GM18507 (cell line): ENCODE measurements at places on chromosomes 2 and 18.

GRCh38 chr2:197847651-197848401 lies 43.4 kb downstream of the PLCL1 start:
- DNase-seq, result no peak

DNA sequence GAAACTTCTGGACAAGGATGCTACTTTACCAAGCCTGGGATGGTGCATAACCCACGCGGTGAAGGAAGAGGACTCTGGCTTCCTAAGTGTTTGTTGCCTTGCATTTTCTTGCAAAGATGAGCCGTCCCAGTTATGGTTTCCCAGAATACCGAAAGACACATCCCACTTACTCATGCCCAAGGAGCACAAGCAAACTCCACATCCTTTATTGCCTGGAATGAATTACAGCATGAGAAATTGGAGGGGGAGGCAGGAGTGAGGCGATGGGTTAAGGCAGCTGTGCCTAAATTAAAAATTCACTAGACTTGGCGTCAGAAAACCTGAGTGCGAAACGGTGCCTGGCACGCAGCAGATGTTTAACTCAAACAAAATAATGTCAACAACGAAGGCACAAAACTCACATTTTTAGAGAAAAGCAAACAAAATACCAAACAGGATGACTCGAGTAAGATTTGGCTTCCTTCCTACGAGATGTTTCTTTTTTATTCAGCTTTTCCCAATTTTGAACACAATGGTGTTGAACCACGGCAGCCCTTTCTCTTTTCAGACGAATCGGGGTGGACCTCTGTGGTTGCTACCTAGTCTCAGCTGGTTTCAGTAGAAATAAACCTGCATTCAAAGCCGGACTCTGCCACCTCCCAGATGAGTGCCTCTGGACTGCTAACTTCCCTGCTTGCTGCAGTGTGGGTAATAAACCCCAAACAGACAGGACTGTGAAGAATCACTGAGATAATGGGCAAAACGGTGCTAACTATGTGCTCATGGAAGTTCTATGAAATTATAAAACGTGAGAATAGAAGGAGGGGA lies 100.3 kb upstream of the NCK2 start:
- DNase-seq, result no peak

DNA sequence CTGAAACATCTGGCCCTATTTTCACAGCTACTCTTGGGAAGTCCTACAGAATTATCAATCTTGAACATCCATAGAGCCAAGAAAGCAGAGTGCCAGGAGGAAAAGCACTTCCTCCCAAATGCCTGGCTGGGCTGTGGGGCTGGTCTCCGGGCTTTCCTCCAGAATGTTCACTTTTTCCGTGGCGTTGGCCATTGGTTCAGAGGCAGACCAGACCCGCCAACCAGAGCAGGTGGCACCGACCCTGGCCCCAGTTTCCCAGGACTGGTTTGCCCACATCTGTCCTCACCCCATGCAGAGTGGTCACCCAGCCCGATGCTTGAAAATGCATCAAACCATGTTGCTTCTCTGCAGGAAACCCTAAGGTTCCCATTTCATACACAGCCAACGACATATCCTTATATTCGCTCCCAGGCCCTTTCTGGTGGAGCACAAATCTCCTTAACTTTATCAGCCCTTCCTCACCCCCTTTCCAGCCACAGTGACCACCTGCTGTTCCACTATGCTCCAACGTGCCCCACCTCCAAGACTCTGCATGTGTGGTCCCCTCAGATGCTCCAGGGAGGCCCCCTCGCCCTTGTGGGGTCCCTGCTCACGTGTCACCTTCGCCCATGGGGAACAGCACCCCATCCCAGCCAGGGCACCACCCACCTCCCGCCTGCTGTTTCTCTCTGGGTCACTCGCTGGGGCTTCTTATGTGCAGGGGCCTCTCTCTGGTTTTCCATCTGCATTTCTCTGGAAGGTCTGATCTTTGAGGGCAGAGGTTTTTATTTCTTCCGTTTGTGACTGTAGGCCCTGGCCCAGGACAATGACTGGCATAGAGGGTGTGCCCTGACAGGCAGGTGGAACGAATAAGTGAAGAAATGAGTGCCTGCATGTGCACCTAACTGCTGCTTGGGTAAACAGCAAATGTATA lies 92.9 kb downstream of the PXDN start:
- DNase-seq, result no peak

DNA sequence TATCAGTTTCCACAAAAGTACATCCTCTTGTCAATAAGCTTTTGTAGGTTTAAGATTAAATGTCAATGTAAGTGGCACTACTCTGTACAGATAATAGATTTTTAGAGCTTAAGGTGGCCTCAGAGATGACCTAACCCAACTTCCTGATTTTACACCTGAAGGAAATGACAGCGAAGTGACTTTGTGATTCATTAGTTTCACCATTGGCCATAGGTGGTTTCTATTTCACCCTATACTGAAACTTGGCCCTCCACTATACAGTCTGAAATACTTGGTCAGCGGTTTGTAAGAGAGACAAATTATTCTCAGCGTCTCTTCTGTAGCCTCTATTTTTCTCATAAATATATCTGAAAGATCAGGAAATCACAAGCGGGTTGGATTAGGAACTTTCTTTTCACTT lies 330.4 kb upstream of the FAM98A start:
- DNase-seq, result peak; percentile 1

GRCh38 chr2:189559579-189560272 lies 20.9 kb downstream of the SLC40A1 start:
- DNase-seq, result no peak

- DNase-seq, result no peak
Measured at GRCh38 chr2:66794551-66794950, 359.6 kb downstream of the MEIS1 start.

DNA sequence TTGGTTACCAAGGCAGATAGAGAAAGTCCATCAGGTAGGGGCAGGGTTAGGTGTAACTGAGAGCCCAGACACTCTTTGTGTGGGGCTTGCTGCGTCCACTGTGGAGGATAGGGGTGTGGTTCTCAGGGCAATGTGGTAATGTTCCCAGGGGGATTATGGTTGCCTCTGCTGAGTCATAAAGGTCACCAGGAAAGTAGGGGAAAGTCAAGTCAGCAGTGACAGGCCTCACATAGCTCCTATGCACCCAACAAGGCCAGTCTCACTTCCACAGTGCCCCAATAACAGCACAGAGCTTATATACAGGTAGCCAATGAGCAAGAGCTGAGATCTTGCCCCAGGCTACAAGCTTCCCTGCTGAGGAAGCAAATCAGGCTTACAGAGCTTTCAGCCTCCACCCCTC lies 1438.0 kb upstream of the ZEB2 start:
- no peak for DNase-seq

GRCh38 chr2:59754011-59754735 lies 799.3 kb downstream of the BCL11A start:
- no peak for DNase-seq

DNA sequence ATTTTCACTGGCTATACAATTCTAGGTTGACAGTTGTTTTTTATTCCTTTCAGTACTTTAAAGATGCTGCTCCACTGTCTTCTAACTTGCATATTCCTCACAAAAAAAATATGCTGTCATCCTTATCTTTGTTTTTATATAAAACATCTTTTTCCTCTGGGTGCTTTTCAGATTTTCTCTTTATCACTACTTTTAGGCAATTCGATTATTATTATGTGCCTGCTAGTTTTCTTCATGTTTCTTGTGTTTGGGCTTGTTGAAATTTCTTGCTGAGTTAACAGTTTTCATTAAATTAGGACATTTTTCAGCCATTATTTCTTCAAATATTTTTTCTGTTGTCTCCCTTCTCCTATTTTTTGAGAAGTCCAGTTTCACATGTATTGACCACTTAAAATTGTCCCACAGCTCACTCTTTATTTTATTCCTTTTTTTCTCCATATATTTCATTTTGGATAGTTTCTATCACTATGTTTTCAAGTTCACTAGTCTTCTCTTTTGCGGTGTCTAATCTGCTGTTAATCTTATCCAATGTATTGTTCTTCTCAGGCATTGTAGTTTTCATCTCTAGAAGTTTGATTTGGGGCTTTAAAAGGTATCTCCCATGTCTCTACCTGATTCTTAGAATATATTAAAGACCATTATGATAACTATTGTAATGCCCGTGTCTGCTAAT lies 205.1 kb upstream of the SIX3 start:
- DNase-seq, result no peak

- DNase-seq, result no peak
Measured at GRCh38 chr2:158778243-158778642, 16.9 kb upstream of the DAPL1 start.

DNA sequence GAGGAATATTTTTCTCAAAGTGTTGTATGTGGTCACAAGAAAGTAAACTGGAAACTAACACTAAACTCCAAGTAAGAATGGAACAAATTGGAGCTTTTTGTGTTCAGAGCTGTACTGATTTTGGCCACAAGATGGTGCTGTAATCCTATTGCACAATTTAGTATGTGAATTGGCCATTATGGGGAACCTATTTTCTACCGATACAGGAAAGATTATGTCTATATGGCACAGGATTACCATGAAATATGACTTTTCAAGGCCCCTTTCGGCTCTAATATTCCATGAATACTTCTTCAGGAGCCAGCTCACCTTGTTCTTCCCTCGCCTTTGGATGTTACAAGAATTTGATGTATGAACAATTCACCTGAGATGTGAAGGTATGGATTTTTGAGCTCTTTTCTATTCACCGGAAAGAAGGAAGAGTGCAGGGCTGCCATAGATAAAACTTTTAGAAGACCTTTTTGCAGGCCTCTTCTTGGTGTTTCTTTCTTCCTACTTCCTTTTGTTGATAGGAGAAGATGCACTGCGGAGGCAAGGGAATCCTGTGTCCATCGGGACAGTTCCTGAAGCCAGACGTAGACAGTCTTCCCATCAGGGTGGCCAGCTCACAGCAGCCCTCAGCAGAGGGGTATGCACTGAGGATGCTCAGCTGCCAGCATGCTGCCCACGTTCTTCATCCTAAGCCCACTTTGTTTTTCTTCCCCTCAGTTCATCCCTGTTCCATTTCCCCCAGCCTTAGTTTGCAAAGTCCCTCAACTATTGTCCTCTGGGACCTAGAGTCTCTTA lies 13.3 kb downstream of the MRPL44 start:
- no peak for DNase-seq

- DNase-seq, result no peak
Measured at GRCh38 chr2:230671117-230671516, 41.5 kb upstream of the CAB39 start.

DNA sequence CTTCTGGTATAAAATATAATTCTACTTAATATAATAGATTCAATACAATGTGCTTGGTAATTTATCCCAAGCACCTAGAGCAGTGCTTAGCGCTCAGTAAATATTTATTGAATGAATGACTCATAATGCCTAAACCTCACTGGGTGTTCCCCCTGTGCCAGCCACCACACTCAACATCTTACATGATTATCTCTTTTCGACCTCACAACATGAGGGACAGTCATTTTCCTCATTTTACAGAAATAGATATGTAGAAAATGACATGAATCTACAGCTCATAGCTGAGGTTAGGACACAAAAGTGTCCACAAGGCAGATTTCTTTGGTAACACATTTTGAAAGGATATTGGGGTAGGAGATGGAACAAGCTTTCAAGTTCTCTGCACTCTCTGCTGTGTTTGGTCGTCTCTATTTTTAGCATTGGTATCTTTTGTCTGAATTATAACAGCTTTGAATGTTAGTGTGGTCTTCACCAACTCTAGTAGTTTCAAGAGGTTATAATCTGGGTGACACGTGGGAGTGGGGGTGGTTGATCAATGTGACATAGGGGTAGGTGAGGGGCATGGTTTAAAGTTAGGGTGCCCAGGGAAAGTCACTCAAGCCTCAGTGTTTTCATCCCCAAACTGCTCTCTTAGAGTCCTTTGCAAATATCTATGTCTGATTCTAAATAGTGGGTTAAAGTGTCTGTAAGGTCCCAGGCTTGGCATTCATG lies 9.8 kb downstream of the MYOM1 start:
- no peak for DNase-seq

GRCh38 chr2:69538872-69539548 lies 101.8 kb upstream of the NFU1 start:
- DNase-seq, result no peak

- no peak for DNase-seq
Measured at GRCh38 chr2:181440919-181441318, 16.3 kb upstream of the ITGA4 start.

GRCh38 chr2:54332386-54332785 lies 76.4 kb upstream of the TSPYL6 start:
- DNase-seq, result no peak

DNA sequence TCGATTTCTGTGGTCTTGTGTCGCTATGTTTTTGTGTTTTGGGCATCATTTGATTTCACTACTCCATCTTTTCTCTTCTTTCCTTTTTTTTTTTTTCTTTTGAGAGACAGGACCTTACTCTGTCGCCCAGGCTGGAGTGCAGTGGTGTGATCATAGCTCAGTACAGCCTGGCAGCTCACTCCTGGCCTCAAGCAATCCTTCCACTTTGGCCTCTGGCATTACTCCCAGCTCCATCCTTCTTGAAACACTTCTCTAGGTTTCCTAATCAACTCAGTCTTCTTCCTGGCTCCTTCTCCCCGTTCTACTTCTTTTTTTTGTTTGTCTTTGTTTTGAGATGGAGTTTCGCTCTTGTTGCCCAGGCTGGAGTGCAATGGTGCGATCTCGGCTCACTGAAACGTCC lies 26.5 kb downstream of the TCF23 start:
- DNase-seq, result no peak

DNA sequence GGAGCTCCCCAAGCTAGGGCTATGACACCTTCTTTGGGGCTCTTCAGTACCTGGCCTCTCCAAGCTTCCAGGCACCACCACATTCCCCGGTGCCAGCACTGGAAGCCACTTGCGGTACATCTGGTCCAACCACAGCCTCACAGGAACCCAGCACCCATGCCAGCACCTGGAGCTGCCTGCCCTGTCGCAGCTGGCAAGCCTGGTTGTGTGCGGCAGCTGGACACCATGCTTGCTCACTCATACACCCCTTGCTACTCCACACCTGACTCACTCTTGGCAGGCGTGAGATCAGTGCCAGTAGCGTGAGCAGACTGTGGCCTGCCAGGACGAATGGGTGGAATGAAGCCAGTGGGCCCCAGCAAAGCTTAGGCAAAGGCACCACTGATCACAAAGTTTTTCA lies 34.0 kb downstream of the LRRTM4 start:
- no peak for DNase-seq

GRCh38 chr18:51278045-51278649 lies 80.7 kb upstream of the MEX3C start:
- peak; percentile 8 for DNase-seq

- DNase-seq, result no peak
Measured at GRCh38 chr18:50523165-50523564, 36.7 kb upstream of the MAPK4 start.

DNA sequence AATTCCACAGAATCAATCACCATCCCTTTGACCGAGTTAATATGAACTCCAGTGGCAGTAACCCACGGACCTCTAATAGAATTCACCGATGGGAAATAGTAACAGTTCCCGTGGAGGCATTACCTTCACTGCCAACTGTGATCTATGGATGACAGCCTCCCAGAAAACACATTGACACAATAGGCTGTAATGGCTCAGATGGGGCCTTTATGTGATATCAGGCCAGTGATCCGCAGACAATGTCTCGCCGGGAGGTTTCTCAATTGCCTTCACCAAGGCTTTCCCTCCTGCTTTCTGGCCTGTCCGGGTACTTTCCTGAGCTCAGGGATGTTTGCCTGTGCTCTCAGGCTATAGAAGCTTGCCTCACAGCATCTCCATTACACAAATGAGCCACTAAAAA lies 34.4 kb upstream of the KLF7 start:
- no peak for DNase-seq

GRCh38 chr2:156321243-156321904 lies 11.1 kb downstream of the NR4A2 start:
- DNase-seq, result no peak
